Activated CD4-positive, alpha-beta T cell treated with anti-CD3 and anti-CD28 coated beads, Interleukin-2, Interleukin-6, amounts not matched to agents 100 ng/mL and 50 ng/mL, durations not matched to agents 16 hours and 8 hours (primary cell): ENCODE measurements at places on chromosomes 6 and 20.

- no peak for DNase-seq
Observed at GRCh38 chr6:121000381-121000780, 333.9 kb downstream of the TBC1D32 start.

- no peak for DNase-seq
Observed at GRCh38 chr6:77015350-77015749, 447.9 kb downstream of the HTR1B start.

- DNase-seq: no peak
Observed at GRCh38 chr6:102387326-102388033, 994.0 kb downstream of the GRIK2 start.

- DNase-seq: no peak
Observed at GRCh38 chr20:41531518-41532275, 86.5 kb downstream of the CHD6 start.

DNA sequence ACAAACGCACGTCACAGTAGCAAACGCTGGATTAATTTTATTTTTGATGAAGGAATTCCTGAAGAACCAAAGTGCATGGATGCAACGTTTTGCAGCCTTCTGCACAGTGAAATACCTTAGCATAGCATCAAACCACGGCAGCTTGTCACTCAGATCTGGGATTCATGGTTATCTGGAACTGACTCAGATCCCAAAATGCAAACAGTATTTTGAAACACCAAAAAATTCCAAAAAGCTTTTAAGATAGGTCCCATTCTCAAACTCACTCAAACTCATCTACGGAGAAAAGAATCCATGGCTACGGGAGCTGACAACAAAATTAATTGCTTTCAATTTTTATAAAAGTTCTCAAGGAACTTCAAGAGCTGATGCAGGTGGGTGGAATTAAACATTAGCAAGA, 116.2 kb upstream of the SALL4 start:
- no peak for DNase-seq

DNA sequence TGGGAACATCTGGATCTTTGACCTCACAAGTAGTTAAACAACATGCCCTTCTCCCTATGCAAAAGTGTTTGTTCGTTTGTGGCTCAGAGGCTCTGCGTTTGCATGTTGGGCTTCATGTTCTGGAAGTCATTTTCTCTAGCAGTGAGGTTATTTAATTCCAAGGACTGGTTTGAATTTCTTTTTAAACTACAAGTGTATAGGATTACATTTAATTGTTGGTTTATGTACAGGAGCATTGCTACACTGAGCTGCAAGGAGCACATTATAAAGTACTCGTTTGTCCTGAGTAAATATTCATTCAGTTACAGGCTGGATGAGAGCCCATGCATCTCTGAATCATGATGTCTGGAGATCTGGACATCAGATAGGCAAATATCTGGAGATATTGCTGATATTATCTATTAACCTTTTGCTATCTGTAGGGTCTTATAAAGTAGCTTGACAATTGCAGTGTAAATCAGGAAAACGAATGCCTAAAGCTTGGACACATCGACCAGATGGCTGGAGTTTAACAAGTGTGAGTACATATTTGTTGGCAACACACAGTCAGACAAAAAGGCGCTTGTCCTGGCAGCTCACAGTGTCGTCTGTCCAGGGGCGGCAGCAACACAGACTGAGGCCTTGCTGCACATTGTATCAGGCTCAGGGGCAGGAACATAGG, 84.6 kb downstream of the PDE7B start:
- DNase-seq: no peak

DNA sequence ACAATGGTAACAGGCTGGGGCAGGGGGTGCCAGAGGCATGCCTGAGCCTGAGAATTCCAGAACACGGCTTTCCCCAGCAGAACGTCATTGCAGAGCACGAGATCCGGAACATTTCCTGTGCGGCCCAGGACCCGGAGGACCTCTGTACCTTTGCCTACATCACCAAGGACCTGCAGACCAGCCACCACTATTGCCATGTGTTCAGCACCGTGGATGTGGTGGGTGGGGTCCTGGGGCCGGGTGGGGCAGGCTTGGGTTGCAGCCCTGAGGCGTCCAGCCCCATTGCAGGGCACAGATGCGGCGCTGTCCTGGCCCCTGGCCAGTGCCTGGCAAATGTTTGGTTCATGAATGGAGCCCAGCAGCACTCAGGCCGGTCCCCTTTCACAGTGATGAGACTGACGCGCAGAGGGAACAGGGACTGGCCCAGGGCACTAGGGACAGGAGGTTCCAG, 57.1 kb downstream of the TCP11 start:
- no peak for DNase-seq

DNA sequence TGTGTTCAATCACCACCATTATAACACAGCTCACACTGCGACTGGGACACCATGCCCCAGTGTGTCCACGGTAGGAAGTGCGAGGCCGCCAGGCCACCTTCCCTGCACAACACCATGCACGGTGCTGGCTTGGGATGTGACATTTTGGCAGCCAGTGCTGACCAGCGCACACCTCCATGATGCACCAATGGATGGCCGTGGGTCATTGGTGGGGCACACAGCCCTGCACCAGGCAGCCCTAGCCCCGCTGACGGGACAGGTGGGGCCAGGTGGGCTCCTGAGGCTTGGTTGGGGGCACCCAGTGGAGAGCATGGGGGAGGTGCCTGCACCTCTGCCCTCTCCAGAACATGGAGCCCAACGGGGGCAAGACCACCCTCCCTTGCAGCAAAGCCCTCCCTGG, 18.2 kb upstream of the FRMD1 start:
- DNase-seq: no peak

DNA sequence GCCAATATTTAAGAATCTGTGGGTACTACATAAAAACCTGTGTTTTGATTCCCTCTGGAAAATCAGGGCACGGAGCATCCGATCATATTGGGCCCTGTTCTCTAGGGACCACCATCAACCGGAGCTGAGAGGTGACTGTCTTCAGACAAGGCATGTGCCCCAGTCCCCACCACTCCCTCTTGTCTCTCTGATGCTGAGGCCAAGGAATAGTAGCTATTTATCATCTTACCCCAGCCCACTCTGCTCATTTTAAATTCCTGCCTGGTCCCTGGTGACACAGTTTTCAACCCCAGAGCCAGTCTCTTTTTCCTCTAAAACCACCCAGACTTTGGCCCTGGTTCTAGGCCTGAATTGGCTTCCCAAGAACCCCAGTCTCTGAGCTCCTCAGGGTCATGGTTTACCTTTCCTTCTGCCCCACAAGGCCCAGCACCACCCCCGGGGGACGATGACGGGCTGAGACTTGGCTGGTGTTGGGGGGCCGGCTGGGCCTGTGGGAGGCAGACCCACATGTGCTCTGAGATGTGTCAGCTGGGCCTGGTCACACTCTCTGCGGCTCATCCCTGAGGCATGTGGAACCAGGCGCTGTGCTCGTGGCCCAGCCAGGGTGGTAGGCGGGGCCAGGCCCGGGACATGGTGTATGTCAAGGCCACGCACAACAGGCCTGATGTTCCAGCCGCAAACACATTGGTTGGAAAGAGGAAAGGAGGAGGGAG, 114.4 kb downstream of the CEBPB start:
- no peak for DNase-seq

GRCh38 chr20:56592817-56593216, 36.3 kb upstream of the TFAP2C start:
- DNase-seq: no peak

DNA sequence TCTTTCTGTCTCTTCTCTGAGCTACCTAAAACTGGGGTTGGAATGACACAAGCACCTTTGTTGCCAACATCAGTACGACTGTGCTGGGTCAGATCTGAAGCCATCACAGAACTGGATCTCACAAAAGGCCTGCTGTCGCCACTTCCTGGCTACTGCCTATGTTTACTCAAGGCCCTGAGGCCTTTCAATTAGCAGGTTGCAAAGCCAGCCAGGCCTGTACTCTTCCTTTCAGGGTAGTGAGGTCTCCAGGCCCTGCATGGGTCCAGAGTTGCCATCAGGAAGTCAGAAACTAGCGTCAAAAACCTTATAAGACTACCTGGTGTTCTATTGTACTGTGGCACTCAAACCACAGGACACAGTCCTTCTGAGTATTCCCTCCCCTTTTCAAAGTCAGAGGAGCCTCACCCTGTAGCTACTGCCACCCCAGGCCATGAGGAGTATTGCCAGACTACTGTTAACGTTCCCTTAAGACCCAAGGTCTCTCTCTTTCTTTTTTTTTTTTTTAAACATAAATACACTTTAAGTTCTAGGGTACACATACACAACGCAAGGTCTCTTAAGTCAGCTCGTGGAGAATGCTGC, 937.4 kb upstream of the GJE1 start:
- no peak for DNase-seq

DNA sequence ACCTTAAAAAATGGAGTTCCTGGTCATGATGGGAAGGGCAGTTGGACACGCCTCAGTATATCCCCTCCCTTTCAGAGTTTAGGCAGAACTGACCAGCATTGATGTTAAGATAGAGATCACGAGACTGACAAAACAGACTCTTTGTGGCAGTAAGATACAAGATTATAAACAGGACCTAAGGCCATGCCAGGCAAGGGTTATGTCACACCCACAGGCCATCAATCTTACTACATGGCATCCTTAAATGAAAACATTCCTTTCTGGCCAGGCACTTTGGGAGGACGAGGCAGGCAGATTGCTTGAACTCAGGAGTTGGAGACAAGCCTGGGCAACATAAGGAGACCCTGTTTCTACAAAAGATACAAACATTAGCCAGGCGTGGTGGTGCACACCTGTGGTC, 129.3 kb upstream of the MLN start:
- no peak for DNase-seq

DNA sequence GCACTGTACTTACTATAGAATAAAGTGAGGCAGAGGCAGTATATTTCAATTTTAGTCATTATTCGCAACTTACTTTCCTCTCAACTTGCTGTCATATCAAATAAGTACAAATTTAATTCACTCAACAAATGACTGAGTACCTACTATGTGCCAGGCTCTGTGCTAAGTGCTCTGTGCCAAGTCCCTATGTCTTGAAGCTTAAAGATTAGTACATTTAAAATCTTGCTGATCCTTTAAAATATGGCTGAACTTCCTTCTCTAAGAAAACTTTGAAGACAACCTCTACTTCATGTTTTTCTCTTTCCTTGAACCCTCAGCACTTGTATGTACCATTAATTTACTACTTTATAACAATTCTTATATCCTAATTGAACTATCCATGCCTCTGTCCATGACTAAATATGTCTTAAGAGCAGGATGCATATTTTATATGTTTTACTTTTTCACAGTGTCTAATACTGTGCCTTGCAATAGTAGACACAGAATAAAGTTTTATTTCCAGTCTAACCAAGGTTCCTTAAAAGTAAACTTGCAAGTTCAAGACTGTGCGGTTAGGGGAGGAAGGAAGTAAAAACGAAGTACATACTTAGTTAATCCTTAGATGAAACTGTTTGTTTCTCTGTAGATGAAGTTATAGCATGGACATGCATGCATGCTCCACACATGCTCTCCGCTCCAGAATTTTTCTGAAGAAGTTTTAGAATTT, 10.0 kb upstream of the LATS1 start:
- DNase-seq: no peak

GRCh38 chr6:113833537-113833936, 23.6 kb upstream of the MARCKS start:
- no peak for DNase-seq

DNA sequence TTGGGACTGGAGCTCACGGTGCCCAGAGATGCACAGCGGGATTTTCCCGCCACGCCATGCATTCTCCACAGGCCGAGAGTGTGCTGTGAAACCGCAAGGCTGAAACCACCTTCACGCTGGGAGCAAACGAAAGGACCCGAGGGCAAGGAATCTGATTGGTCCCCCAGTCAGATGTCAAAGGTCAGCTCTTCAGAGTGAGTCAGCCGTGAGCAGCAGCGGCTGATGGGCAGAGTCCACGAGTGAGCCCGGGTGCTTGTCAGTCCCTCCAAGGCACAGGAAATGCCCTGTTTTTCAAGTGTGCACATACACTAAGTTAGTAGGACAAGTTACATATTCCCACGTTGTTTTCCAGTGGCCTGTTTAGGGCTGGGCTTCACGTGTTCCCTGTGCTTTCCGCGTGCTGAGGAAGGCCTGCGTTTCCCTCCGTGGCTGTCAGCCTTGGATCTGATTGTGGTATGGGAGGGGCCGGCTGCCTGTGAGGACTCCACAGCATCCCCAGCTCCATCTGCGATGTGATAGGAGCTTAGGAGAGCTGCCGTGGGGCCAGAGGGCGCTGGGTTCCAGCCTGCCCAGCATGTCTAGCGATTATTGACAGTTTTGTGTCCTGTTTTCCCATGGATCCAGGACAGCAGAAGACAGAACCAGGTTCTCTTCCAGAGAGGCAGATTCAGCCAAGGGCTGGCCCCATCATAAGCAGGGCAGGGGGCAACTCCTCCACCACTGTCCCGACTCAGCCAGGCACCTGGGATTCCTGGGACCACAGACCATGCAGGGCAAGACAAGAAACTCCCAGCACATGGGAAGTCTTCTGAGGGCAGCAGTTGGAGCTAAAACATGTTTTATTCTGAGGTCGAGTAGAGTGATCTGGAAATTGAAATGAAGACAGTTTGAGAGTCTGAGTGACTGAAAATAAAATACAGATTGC, 38.2 kb upstream of the FRMD1 start:
- no peak for DNase-seq

- DNase-seq: no peak
Observed at GRCh38 chr6:143159001-143159400, 98.3 kb downstream of the AIG1 start.

- DNase-seq: no peak
Observed at GRCh38 chr20:24764027-24764793, 184.9 kb upstream of the CST7 start.

- DNase-seq: no peak
Observed at GRCh38 chr6:108697561-108698161, 136.9 kb downstream of the FOXO3 start.

DNA sequence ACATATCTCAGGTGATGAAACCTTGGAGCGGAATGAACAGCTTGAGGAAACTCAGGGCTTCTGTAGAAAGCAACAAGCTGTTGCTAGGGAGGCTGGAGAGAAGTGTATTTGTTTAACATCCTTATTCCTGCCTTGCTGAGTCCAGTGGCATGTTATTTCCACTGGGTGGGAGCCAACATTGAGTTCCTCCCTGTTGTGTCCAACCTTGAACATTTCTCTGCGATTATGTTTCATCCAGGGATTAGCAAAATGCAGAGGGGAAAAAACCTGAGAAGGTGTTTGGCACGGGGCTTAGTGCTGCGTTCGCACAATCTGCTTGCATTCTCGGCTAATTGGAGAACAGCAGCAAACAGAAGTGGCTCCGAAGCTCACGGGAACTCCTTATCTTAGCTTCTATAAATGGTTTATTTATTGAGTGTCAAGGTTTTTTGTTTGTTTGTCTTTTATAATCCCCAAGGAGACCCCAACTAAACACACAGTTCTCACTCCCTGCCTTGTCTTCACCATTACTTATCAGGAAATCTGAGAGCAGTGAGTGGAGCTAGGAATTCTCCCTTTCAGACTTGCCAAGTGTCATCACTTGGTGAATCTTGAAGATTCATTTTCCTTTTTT, 412.8 kb downstream of the CDC5L start:
- no peak for DNase-seq
